CD4-positive, CD25-positive, alpha-beta regulatory T cell (primary cell): ENCODE measurements at places on chromosomes 6 and 20.

DNA sequence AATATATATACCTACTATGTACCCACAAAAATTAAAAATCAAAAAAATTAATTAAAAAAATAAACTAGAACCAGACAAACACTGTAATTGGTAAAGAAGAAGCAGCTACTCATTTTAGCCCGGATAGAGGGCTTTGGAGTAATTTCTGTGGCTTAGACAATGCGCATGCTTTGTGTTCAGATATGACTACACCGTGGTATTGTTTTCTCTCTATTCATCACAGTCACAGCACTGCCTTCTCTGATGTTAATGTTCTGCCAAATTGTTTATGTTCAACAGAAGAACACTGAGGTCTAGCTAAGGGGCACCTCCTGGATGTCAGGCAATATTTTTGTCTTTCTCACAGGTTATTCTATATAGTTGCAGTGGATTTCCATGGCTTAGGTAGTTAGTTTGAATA, 77.5 kb upstream of the GJE1 start:
- DNase-seq = no peak

GRCh38 chr6:146914489-146915483, 289.4 kb upstream of the STXBP5 start:
- peak; percentile 14 for DNase-seq

GRCh38 chr6:49151461-49151860, 311.6 kb downstream of the MMUT start:
- DNase-seq = no peak

GRCh38 chr6:158060455-158061360, 79.0 kb downstream of the SYNJ2 start:
- no peak for DNase-seq

DNA sequence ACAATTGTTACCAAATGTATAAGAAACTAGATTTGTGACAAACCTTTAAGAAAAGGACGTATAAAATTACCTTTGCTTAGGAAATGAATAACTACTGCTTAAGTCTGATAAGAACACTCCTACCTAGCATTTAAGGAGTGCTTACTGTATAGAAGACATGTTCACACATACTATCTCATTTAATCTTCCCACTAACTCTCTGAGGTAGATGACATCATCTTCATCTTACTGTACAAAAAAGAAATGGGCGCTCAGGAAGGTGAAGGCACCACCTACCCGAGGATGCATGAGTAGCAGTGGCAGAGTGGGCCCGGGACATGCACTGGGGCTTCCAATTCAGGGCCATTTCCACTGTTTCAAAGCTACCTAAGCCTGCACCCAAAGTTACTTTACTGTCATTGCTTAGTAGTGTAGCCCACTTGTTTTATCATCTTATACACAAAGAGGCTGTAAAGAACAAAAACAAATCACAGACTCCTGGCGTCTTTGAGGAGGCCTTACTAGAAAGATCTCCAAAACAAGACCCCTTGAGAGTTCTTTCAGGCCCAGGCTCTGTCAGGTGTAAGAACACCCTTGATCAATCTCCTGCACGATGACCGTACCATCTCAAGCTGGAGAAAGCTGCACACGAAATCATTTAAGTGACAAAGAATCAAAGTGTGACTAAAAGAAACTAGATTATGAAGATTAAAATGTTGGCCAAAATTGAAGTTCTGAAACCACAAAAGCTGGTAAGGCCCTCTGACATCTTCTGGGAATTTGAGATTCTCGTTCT, 128.0 kb downstream of the INSM1 start:
- no peak for DNase-seq

GRCh38 chr20:50992733-50993457, 30.0 kb downstream of the KCNG1 start:
- DNase-seq = peak; percentile 30

GRCh38 chr20:62830821-62831220, 14.0 kb downstream of the COL9A3 start:
- DNase-seq = no peak

GRCh38 chr20:21246161-21246560, 57.0 kb upstream of the XRN2 start:
- DNase-seq = no peak

- no peak for DNase-seq
These were observed 1588.0 kb downstream of the GRIK2 start for GRCh38 chr6:102981490-102982015.

DNA sequence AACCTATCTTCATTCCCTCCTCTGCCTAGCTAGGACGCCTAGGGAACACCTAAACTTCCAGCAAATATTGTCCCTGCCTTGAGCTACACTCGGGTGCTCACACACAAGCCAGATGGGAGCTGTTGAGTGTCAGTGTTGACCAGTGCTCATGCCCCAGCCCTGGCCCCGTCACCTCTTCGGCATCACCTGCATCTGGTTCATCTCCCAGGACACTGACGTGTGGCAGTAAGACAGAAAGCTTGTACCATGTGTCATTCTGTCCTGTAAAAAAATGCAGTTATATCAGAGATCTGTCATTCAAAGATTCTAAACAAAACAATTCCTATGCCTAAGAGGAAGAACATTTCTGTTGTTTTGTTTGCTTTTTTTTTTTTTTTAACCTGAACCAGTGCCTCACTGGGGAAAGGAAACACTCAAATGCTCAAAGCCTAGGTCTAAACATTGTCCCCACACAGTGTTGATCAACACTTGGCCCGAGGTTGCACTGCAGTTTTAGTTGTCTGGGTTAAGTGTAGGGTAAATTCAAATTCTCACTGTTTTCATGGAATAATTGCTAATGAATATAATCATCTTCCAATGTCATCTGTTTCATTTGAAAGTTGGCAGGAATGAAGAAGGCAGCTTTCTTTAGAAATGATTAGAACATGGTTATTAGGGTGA, 102.7 kb upstream of the SASH1 start:
- no peak for DNase-seq

DNA sequence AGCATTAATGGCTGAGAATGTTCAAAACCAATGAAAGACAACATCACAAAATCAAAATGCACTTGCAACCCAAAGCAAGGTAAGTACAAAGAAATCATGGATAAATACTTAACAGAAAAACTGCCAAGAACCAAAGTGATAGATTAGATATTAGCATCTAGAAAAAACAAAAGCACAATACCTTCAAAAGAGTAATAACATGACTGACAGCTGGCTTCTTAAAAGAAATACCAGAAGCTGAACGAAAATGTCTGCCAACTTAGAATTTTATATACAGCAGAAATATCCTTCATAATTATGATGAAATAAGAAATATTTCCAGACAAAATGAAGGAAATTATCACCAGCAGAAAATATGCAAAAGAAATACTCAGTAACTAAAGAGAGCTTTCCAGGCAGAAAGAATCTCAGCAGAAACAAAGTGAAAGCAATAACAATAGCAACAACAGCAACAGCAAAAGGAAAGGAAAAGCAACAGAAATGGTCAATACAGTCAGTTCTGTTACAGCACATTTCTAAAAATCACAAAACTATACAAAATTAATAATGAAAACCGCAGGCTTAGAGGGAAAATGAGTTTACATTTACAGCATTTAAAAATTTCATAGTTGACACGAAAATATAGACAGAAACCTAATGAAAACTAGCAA, 121.5 kb upstream of the MAN1A1 start:
- DNase-seq = no peak

DNA sequence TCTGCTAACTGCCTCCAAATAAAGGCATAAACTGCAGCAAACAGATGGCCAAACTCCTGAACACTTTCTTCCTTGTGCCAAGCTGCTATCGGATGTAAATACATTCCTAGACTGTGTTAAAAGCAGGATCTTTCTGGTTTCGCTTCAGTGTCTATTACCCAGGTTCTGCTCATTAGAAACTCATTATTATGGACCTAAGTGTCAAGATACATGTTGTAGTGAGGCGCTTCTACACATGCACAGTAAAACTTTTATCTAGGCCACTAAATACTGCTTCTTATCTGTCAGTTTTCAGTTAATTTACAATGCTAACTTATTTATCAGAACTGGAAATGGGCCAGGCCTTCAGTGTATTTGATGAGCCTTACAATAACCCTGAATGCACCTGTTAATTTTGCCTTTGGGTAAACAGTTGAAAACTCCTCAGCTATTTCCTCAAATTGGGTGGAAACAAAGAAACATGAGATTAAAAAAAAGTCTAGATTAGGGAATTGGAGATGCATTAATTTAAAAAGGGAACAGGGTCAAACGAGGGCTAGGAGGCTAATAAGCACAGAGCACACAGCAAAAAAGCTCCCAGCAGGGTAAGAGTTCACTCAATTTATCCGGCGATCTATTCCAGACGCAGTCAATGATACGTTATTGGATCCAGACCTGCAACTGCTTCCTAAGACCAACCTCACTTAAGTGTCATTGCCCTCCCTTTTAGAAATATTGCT, 240.6 kb downstream of the FOXC1 start:
- no peak for DNase-seq

DNA sequence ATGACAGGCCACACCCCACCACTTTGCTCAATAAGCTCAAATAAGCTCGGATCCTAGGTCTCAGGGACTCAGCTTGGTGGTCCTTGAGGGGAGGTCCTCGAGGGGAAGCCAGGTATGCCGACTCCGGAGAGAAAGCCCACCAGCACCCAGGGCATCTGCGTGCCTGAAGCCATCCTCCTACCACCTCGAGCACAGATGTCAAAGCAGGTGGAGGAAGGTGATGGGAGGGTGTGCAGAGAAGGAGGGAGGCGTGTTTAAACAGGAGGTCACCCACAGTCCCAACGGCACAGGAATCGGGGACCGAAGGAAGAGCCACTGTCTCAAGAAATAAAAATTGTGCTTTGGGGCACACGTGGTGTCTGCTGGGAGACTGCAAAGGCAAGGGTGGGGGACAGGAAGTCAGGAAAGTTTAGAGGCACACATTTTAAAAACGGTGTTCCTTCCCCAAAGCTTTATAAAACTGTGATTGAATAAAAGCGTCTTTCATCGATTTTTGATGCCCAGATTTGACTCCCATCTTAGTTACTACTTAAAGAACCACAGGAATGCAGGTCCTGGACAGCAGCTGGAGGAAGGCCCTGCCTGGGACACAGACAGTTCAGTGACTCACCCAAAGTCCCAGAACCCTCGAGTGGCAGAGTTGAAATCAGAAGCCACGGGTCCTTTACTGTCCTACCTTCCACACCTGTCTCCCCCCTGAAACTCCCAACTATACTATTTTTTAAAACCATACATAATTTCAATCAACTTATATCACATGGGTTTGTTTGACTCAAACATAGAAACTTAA, 221.0 kb upstream of the PDE10A start:
- DNase-seq = no peak
